ENCODE measurements at places on chromosomes 6 and 20. TPM values are rescaled to one million over a fixed set of nuclear protein-coding genes. Genes with fewer than 3 reads are reported as not detected.

LAMA4 gene
- not detected for polyA plus RNA-seq

DLL1 gene
- 1.6 TPM for polyA plus RNA-seq

SLC22A2 gene
- polyA plus RNA-seq = not detected

MRAP2 gene
- not detected for polyA plus RNA-seq

CFAP61 gene
- polyA plus RNA-seq = not detected

RMND1 gene
- 5.2 TPM for polyA plus RNA-seq

CYP39A1 gene
- not detected for polyA plus RNA-seq

ZNF391 gene
- 1.4 TPM for polyA plus RNA-seq

- no peak for DNase-seq
Observed at GRCh38 chr6:40792183-40792582, 205.0 kb upstream of the LRFN2 start.

DNA sequence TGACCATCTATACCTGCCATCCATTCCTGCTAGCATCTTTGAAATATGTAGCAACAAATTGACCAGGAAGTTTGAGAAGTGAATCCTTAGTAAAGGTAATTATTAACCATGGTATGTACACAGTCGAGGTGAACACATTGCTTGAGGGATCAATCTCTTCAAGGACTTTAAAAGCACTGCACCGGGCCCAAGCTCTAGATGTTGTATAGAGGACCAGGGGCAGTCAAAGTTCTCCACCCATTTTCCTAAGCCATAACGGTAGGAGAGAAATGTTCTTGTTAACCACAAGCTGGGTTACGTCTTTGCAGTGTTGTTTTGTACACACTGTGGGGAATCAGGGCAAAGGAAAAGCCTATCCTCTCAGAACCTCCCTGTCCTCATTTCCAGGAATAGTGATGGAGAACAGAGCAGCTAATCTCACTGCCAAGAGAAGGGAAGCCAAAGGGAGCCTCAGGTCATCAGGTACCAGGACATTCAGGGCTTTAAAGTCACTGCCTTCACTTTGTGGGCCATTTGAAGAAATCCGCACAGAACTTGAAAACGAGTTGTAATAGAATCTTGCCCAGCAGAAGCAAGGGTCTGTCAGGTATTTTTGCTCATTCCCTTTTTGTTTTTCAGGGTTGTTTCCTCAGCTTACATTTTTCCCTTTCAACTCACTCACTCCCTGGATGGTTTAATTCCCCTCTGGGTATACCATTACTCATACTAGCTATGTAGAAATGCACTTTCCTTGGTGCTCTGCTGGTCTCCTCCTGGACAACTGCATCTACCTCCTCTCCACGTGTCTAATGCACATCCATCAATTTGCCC, 5.3 kb upstream of the PM20D2 start:
- no peak for DNase-seq

- no peak for DNase-seq
Observed at GRCh38 chr20:51526106-51526470, 16.4 kb downstream of the NFATC2 start.

GRCh38 chr6:170134031-170134470, 156.8 kb downstream of the DLL1 start:
- no peak for DNase-seq

- no peak for DNase-seq
Observed at GRCh38 chr6:144297511-144298100, 12.5 kb downstream of the UTRN start.

DNA sequence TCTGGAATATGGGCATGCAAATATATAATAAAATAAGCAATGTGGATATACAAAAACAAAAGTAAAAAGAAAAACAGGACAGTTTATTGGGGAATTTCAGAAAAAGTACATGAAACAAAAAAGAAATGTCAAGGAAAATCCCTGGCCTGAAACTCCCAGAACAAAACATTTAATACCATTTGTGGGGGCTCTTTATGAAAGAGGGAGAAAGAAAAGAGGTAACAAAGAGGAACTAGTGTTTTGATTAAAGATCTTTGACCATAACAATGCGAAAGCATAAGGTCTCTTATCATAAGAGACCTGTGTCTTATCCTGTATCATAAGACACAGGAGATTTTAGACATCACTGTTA, 88.6 kb upstream of the ARID1B start:
- peak; percentile 21 for DNase-seq

GRCh38 chr20:21812379-21812778, 106.9 kb downstream of the PAX1 start:
- DNase-seq = no peak

- peak; percentile 41 for DNase-seq
Observed at GRCh38 chr6:29730575-29731126, 7.4 kb downstream of the HLA-F start.

DNA sequence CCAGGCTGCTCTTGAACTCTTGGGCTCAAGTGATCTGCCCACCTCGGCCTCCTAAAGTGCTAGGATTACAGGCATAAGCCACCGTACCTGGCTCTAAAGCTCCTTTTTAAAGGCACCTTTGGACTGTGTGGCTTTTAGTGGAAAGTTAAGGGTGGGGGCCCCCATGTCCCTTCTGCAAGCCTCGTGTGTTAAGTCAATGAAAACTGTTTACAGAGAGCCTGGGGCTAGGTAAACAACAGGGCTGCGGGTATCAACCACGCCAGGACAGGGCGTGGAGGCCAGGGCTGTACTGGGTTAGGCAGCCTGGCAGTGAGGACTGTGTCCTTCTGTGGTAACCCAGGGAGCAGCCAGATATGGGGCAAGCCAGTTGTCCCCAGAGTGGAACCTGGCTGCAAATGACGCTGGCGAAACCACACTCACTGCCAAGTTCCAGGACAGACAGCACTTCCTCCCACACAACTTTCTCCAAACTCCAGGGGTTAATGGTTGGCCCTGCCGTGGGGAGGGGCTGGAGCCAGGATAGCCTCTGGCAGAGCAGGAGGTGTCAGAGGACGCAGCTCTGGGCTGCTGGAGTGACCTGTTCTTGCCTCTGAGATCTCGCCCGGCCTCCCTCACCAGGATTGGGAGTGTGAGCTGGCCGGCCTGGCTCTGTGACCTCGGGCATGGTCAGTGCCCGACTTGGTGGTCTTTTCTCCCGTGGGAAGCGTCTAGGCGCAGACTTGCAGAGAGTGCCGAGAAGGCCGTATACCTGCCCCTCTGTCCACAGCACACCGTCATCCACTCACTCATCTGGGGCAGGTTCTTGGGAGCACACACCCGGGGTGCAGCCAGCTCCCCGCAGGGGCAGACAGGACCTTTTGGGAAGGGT, 3.2 kb downstream of the SLC17A9 start:
- no peak for DNase-seq

GRCh38 chr20:13865156-13865555, 80.3 kb downstream of the NDUFAF5 start:
- no peak for DNase-seq

DNA sequence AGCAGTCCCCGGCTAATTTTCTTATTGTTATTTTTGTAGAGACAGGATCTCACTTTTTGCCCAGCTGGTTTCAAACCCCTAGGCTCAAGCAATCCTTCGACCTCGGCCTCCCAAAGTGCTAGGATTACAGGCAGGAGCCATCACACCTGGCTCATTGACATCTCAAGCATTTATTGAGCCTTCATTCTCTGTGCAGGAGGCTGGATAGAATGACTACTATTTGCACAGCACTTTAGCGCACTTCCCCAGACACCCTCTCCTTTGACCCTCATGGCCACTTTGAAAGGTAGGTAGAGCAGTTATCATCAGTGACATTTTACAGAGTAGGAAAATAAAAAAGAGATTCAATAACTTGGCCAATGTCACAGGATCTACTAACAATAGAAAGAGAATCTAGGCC, 124.0 kb upstream of the STXBP5 start:
- DNase-seq = no peak

DNA sequence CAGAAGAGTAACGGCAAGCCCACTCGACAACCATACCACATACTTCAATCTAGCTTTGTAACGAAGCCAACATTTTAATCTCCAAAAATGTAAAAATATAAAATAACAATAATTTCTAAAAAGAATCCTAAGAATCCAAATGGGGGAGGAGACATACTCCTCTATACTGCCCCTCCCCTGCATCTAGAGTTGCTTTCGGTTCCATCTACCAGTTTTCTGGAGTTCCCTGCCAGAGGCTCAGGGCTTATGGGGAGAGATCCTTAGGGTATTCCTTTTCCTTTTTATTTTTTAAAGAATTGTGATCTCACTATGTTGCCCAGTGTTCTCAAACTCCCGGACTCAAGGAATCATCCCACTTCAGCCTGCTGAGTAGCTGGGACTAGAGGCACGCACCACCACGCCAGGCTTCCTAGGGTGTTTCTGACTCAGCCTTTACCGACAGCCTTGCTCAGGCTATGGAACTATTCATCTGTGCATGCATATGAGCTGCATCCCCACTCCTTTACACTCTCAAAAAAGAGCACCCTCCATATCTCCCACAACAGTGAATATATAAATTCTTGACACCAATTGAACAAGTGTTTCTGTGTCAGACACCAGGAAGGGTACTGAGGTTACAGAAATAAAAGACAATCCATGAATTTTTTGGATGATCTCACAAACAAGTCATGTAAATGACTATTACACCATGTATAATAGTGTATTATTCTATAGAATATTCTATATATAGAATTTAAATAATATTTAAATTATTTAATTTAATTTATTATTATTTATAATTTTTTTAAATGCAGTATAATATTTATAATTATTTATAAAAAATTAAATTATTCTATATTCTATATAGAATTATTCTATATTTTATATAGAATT, 40.7 kb upstream of the UBR2 start:
- DNase-seq = no peak

DNA sequence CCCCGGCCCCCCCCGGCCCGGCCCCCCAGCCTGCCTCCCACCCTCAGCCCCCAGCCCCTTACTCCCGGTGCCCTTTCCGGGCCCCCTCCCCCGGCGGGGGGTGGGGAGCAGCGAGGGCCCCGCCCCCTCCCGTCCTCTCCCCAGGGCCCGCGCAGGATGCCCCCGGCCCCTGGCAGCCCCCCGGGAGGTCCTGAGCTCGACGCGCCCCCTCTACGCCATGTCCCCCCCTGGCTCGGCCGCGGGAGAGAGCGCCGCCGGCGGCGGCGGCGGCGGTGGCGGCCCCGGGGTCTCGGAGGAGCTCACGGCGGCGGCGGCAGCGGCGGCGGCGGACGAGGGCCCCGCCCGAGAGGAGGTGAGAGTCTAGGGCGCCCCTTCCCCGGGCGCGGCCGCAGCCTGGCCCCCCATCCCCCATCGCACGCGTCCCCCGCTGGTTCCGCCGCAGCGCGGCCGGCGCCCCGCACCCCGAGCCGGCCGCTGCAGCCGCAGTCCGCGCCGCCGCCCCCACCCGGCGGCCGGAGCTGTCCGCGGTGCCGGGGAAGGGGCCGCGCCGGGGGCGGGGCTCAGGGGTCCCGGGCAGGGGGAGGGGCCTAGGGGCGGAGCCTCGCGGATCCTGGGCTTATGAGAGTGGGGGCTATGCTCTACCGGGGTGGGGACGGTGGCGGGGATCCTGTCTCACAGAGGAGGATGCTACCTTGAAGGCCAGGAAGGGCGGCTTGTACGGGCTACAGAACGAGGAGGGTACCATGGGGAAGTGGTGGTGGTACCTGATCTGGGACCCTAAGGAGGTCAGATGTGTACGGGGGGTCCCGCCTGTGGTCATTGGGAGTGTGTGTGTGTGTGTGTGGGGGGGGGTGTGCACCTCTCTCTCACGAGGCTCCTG, 516 bp downstream of the TMEM151B start:
- DNase-seq = peak; percentile 45

DNA sequence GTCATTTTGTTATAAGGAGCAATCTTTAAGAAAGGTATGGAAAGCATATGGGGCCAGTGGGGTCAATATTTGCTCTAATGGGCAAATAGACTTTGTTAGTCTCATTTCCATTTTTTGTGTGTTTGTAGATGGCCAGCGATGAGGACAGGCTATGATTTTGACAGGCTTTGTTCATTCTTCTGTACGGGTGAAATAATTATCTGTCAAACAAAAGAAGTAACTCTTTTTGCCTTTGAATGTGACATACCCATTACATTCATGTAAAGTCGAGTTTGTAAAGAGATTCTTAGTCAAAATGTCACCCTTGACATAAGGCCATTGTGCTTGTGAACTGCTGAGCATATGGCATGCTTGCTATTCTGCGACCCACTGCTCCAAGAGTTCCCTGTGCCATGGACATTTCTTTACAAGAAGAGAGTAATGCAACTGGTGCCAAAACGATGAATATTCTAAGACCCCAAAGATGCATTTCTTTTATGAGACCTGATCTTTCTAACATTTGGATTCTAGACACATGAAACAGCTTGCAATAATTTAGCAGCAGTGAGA, 38.2 kb upstream of the JAG1 start:
- no peak for DNase-seq

- peak; percentile 20 for DNase-seq
Observed at GRCh38 chr6:25136854-25137253, 142.3 kb upstream of the CARMIL1 start.

DNA sequence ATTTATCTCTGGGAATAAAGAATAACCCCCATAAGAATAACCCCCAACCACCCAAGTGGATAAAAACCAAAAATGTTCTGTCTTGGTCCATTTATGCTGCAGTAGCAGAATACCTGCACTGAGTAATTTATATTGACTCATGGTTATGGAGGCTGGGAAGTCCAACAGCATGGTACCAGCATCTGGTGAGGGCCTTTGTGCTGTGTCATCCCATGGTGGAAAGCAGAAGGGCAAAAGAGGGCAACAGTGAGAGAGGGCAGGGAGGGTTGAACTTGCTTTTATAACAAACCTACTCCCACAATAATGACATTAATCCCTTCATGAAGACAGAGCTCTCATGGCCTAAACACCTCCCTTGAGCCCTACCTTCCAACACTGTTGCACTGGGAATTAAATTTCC, 133.7 kb downstream of the ERMARD start:
- DNase-seq = no peak

DNA sequence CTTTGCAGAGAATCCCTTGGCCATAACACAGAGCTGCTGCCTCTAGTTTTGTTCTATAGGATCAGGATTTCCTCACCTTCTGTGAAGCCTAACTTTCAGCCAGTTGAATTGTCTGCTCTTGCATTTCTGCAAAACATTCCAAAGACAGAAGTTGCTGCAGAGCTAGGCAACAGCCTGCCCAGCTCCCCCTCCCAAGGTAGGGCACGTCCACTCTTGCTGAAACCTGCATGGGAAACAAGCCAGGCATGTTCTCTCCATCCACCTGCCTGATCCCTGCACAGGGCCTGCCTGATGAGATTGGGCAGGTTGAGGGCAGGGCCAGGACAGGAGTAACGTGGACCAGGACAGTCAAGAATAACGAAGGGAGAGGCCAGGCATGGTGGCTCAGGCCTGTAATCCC, 58.9 kb upstream of the NAA20 start:
- DNase-seq = no peak

DNA sequence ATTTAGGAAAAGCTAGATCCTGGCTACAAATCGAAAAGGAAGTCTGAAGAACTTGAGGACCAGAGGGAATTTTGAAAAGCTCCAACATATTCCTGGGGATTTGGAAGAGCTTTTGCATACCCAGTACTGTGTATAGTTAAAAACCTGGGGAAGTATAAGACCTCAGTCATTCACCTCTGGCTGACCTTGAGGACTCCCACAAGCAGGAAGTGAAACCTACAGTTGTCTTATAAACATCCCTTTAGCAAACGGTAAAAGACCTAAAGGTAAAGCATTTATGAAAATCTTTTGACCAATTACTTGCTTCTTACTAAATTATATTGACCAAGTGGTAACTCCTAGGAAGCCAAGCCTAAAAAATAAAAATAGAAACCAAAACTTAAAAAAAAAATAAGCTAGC, 175.0 kb downstream of the HAO1 start:
- DNase-seq = peak; percentile 9

Measured in B cell (primary cell).